A549 treated with ZK216348 at 1 μM for 4 hours (cell line): ENCODE measurements at places on chromosomes 3 and 15. TPM values are rescaled to one million over a fixed set of nuclear protein-coding genes. Genes with fewer than 3 reads are reported as not detected.

Gene VEPH1
- total RNA-seq: 0.27 to 0.44 TPM in 2 of 5 replicates, not detected in the others

Gene CFAP44
- 0.93 to 2.8 TPM (median 1.7 TPM) in 5 replicates for total RNA-seq

Gene CIDEC
- total RNA-seq: 26.1 to 42.7 TPM (median 29.8 TPM) in 5 replicates

Gene C3orf22
- not detected in 5 replicates for total RNA-seq

Gene NANOGP8
- not detected in 5 replicates for total RNA-seq

Gene C2CD4A
- 0.09 to 0.18 TPM (median 0.15 TPM) in 4 of 5 replicates, not detected in the other for total RNA-seq

Gene HGD
- 15.7 to 20.7 TPM (median 20.0 TPM) in 5 replicates for total RNA-seq
